Adrenal gland (tissue), 19 donors: ENCODE measurements at places on chromosomes 7 and 10. TPM values are rescaled to one million over a fixed set of nuclear protein-coding genes. Genes with fewer than 3 reads are reported as not detected.

GRCh38 chr7:75729851-75730274 is 8.9 kb downstream of the HIP1 start:
- no peak for DNase-seq

GRCh38 chr7:131106681-131107336 is 220.9 kb upstream of the MKLN1 start:
- peak; percentile 67 for DNase-seq

- DNase-seq, result no peak
Observed at GRCh38 chr7:140033036-140033435, 29.7 kb downstream of the PARP12 start.

- no peak for DNase-seq
Observed at GRCh38 chr7:25557379-25557917, 329.2 kb upstream of the NPVF start.

Gene CAMK2B
- not detected for total RNA-seq

DNA sequence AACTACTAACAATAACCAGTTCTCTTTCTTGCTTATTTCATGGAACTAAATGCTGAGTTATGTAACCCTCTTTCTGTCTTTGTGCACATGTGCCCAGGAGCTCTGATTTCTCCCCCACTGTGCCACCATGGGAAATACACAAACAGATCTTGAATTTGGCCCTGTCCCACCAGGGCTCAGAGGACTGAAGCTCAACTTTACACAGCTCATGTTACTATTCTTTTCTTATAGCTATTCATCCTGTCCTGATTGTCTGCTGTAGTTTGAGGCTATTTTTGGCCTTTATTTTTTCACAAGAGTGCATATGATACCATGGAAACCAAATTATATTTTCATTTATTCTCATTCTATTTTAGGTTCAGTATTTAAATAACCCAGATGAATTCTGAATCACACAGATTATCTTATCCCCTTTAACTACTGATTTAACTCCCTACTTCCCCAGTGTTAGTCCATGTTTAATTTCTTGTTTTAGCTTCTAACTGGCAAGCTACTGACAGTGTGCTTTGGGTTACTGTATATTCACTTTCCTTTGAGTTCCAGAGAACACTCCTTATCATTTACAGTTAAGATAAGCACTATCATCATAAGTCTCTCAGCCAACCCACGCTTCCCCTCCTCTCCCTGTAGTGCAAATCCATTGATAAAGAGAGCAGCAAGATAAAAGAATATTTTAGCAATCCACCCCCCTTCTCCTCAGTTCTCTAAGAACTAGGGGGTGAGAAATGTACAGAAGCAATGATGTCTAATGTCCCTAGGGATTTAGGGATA is 71.8 kb upstream of the GSDME start:
- DNase-seq, result no peak

- no peak for DNase-seq
Observed at GRCh38 chr7:26618449-26618848, 245.9 kb downstream of the SKAP2 start.

DNA sequence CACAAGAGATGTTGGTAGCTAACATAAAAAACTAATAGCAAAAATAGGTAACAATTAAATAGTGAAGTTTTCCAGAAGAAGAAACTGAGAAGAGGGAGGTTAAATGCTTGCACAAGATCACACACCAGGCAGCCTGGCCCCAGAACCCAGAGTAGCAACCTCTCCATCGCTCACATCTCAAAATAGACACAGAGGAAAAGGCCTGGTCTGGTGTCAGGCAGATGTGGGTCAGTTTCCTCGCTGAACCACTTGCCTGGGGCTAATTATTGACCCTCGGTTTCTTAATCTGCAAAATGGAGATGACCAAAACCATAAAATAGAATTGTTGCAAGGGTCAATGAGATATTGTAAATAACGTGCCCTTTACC is 44.5 kb upstream of the STK17A start:
- DNase-seq, result no peak
